ENCODE measurements at places on chromosomes 6 and 20. TPM values are rescaled to one million over a fixed set of nuclear protein-coding genes. Genes with fewer than 3 reads are reported as not detected.

SSTR4 gene
- not detected for total RNA-seq

BMP6 gene
- total RNA-seq = 2.3 TPM

PRDM13 gene
- not detected for total RNA-seq

DHX35 gene
- total RNA-seq = 5.6 TPM

NPBWR2 gene
- total RNA-seq = not detected

MAFB gene
- total RNA-seq = 1.1 TPM

GGTLC1 gene
- total RNA-seq = not detected

ACTL10 gene
- total RNA-seq = 1.4 TPM

C6orf163 gene
- 0.09 TPM for total RNA-seq

ZNF334 gene
- 5.4 TPM for total RNA-seq

Data from pericardium fibroblast (primary cell).